ENCODE measurements at places on chromosomes 7 and 10.

DNA sequence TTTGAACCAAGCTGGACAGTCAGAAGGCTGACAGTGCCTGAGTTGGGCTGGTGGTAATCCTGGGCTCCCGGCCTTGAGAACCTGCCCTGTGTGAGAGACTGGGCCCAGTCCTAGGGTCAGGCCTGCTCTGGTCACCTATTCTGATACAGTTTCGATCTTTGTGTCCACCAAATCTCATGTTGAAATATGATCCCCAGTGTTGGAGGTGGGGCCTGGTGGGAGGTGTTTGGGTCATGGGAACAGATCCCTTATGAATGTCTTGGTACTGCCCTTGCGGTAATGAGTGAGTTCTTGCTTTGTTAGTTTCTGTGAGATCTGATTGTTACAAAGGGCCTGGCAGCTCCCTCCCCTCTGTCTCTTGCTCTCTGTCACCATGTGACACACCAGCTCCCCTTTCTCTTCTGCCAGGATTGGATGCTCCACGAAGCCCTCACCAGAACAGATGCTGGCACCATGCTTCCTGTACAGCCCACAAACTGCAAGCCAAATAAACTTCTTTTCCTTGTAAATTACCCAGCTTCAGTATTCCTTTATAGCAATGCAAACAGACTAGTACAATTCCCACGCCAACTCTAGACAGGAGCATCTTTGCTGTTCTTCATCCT, 111.8 kb upstream of the ZNF438 start:
- DNase-seq = peak; percentile 26

- no peak for DNase-seq
Measured at GRCh38 chr10:103473261-103473671, 5.8 kb downstream of the CALHM3 start.

GRCh38 chr7:98110249-98111022, 3.8 kb downstream of the LMTK2 start:
- DNase-seq = no peak

- DNase-seq = peak; percentile 79
Measured at GRCh38 chr10:95864906-95865813, 42.6 kb upstream of the CC2D2B start.

DNA sequence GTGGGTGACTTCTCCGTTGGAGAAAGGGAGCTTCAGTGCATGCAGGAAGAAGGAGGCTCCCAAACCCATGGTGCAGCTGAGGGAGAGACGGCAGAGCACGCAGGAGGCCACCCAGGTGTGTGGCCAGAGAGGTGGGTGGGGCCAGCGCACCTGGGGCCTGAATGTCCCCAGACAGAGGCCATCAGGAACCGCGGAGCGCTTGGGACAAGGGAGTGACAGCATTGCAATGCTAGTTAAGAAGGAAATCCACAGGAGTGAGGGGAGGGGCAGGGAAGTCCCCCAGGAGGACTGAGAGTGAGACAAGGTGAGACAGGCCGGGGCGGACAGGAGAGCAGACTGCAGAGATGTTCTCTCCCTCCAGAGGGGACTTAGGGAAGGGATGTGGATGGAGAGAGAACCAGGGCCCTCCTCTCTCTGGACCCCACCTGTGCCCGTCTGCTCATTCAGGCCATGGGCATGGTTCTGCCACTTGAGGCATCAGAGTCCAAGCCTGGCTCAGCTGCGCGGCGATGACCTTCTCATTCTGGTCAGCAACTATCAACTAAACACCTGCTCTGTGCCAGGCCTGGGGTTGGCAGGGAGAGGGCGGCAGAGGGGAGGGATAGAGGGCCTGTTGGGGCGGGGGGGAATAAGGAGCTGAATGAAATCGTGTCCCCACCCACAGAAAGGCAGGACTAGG, 69.4 kb upstream of the COL13A1 start:
- no peak for DNase-seq

DNA sequence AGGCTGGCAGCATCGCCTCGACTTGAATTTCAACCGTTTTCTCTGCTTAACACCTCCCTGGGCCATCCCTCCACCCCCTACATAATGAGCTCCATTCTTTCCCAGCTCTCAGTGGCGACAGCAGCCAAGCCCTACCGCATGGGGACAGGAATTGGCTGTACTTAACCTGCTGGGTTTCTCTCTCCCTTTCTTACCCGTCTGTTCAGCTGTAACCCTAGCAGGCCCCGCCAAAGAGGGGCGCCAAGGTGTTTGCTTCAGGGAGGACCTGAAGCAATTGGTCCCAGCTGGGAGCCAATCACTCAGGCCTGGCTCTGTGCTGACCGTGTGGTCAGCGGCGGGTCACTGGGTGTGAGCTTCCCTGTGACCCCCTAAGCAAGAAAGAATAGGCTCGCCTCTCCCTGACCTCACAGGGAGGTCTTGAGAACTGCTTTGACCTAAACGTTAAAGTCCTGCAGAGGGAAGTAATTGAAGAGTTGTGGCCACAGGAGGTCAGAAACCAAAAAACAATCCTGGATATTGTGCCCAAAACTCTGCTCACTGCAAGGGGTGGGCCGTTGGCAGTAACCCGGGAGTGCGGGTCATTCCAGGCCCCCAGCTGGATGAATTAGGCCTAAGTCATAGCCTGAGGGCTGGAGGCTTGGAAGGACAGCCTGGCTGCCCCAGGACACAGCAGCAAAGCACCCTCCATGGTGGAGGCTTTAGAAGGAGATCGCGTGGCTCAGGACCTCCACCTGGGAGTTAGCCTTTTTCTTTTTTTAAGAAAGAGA, 114.6 kb downstream of the ITIH5 start:
- no peak for DNase-seq

- no peak for DNase-seq
Measured at GRCh38 chr10:125156196-125156595, 4.2 kb downstream of the CTBP2 start.

DNA sequence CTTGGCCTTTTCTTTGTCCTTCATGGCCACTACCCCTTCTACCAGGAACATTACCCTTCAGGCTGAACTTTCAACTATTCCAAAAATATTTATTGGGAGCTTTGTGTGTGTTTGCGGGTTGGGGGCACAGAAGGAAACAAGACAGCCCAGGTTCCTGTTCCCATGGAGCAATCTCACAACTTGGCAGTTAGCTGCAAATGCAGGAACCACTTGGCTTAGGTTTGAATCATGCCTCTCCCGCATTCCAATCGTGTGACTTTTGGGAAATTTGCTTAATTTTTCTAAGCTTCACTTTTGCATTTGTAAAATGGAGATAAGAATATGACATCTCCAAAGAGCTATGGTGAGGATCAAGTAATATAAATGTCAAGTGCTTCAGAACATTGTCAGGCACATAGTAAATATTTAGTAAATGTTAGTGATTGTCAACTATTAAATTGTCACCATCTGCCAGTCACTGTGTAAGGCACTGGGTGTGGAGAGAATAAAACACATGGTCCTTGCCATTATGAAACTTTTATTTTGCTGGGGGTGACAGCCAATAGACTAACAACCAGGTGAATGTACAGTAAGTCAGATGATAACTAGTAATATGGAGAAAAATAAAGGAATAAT, 277.1 kb downstream of the SNX13 start:
- peak; percentile 67 for DNase-seq

DNA sequence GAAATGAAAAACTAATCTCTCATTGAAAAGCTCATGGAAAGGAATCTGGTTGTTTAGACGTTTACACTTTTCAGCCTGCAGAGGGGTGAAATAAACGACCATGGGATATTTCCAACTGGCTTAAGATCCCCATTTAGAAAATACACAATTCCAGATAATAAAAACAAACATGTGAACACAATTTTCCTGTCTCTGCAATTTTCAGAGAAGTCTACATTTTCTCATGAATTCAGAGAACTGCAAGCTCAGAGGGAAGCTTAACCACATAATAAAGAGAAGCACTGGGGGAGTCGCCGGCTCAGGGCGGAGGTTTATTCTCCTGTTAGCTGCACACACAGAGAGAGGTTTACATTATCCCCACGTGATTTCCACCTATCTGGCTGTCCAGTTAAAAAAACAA, 215.2 kb downstream of the FANK1 start:
- DNase-seq = peak; percentile 71

DNA sequence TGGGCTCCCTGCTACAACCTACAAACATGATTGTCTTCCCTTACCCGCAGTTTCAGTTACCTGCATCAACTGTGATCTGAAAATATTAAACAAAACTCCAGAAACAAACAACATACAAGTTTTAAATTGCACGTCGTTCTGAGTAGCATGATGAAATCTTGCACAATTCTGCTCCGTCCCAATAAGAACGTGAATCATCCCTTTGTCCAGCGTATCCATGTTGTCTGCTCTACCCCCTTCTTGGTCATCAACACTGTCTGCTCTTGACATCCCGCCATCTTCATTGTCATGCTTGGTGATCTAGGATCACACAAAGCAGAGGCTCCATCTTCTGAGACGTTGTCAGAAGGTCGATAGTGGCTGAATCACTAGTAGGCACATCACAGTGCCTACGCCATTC, 53.9 kb downstream of the ACADSB start:
- DNase-seq = no peak

- peak; percentile 29 for DNase-seq
Measured at GRCh38 chr7:43905956-43906330, 453 bp downstream of the URGCP start.

DNA sequence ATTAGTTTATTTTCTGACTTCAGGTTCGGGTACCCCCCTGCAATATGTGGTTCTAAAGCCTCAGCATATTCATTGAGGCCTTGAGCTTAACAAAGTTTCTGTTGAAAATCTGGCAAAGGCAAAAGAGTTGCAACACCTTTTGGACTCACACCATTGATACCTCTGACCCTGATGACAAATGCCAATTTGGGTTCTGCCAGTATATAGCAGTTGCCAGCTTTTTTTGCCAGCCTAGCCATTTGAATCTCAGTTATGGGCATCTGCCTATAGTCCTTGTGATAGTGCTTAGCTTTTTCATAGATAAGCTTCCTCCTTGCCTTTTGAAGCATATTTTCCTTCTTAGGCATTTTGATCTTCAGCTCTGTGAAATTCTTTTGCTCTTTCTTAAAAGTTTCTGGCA, 31.9 kb downstream of the LIPJ start:
- DNase-seq = no peak

DNA sequence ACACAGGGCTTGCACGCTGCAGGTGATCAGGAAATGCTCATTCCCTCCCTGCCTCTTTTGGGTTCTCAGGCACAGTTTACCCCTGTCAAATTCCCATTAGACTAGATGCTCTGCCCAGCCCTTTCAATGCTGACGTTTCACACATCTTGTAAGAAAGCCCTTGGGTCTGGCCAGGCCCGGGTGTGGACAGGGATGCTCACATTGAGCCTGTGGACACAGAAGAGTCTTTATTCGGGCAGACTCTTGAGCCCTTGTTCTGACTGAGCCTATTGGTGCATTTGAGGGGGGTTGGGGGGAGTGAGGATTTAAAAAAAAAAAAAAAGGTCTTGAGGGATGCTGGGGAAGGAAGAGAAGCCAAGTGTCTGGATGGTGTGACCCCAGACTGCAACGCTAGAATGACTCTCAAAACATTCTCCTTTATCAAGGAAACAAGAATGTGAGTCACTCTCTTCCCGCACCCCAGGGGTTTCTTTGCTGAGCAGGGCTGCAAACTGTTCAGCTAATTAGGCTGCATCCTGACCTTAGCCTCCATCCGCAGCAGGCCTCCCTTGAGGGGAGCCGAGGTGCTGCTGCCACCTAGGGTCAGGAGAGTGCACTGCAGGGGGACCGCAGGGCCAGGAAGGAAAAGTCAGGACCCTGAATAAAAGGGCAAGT, 53.6 kb upstream of the TMEM72 start:
- peak; percentile 92 for DNase-seq

- no peak for DNase-seq
Measured at GRCh38 chr10:29924436-29924835, 134.9 kb downstream of the JCAD start.

DNA sequence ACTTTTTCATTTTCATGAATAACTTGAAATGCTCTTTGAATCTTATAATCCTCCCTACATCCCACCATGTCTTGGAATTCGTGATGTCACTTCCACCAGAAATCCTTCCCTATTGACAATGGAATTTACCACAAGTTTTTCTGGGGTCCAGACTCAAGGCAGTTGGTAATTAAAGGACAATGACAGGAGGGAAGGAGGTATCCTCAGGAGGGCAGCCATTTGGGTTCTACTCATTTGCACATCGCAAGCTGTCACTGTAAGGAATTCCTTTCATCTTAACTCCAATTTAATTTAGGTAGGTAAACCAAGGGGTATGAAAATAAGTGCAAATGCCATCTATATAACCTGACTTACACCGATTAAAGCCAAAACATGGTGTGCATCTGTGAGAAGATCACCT, 21.9 kb downstream of the LRRC17 start:
- no peak for DNase-seq

DNA sequence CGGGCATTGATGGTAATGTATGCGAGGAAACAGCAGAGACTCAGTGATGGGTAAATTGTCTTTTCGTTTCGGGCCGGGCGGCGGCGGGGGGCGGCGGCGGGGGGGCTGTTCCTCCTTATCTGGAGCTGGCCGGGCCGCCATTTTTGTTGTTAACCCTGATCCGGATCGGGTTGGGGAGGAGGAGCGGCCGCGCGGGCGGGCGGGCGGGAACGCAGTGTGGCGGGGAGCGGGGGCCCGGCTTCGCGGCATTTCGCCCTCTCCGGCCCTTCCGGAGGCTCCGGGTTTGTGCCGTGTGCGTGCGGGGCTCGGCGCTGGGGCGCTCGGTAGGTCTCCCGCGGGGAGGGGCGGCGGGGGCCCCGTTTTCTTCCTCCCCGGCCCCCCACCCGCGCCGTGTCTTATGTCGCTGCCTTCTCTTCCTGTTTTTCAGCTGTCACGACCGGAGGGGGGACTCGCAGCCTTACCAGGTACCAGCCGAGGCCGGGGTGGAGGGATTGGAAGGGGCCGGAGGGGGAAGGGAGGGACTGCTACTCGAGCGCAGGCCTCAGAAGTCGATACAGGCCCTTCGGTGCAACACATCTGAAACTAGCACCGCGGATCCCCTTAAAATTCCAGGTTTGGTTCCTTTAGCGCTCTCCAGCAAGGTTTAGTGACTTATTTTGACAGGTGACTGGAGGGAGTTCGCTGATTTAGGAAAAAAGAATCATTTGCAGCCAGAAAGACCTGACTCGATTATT, 820 bp downstream of the WAC start:
- peak; percentile 36 for DNase-seq

DNA sequence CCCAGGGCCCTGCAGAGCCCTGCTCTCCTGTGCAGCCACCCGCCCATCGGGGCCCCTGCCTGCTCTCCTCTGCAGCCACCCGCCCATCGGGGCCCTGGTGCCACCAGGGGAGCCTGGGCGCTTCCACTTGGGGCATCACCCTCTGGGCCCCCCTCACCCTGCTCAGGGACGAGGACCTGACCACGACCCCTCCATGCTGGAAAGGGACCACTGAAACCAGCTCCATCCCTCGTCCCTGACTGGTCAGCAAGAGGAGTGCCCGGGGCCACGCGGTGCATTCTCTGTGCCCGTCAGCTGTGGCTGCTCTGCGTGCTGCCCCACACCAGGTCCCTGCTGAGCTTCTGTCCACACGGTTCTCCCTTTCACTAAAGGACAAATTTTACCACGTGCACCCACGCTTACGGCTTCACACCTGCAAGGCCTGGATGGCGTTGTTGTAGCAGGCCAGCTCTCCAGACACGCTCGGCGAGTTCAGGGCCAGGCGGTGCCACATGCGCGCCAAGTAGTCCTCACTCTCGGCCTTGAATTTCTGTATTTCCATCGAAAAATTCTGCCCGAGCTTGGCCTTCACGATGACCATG, 57.6 kb downstream of the CFAP46 start:
- no peak for DNase-seq

- DNase-seq = no peak
Measured at GRCh38 chr10:18068401-18068800, 71.8 kb upstream of the CACNB2 start.

- DNase-seq = no peak
Measured at GRCh38 chr7:46033592-46033991, 112.5 kb upstream of the IGFBP3 start.

All from astrocyte of the spinal cord (primary cell).